Jurkat, Clone E6-1 (cell line): ENCODE measurements at places on chromosomes 6 and 20.

GRCh38 chr6:13870214-13870830 lies 54.4 kb upstream of the RNF182 start:
- no peak for DNase-seq

DNA sequence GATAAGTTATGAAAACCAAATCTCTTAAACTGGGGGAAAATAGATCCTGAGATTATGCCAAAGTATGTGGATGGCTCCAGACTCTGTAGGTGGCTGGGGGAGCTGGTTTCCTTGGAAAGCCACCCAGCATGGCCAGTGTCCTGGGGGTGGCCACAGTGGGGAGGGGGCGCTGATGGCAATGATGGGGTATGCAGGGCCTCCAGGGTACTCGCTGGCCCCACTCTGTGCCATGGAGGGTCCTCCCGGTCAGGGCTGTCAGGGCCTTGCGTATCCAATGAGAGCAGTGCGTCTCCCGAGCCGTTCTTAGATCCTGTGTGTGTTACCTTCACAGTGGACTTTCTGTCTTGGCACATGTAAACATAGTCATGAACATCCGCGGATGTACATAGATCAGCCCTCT lies 152.8 kb downstream of the TMEM242 start:
- DNase-seq, result no peak

DNA sequence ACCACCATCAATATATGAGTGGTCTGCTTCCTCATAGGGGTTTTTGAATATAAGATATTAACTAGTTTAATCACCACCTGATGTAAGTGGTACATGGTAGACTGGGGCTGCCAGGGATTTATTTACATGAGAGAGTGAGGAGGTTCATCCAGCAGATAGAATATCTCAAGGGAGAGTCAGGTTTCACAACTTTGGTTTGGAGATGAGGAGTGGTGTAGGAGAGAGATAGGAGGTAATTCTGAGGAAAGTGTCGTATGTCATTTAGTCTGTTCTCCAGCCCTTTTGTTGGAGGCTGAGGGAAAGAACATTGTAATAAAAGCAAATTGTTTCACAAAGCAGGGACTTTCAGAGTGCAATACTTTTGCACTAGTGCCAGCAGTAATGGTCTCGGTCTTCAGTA lies 16.8 kb downstream of the L3MBTL3 start:
- DNase-seq, result no peak

- peak; percentile 50 for DNase-seq
Observed at GRCh38 chr6:32666420-32667300, at the start of gene HLA-DQB1. TSS of gene HLA-DQB1 (minus strand) at chr6:32666657. CDS start at chr6:32666607, 50 bp downstream.

- no peak for DNase-seq
Observed at GRCh38 chr20:44034965-44035635, 120.4 kb downstream of the TOX2 start.

- DNase-seq, result no peak
Observed at GRCh38 chr6:18343741-18344140, 43.4 kb upstream of the RNF144B start.

GRCh38 chr6:32845384-32845884 lies 1.6 kb upstream of the PSMB8 start:
- DNase-seq, result peak; percentile 79

- DNase-seq, result no peak
Observed at GRCh38 chr6:167232356-167232755, 58.8 kb upstream of the UNC93A start.

GRCh38 chr6:108661982-108662381 lies 101.3 kb downstream of the FOXO3 start:
- no peak for DNase-seq

DNA sequence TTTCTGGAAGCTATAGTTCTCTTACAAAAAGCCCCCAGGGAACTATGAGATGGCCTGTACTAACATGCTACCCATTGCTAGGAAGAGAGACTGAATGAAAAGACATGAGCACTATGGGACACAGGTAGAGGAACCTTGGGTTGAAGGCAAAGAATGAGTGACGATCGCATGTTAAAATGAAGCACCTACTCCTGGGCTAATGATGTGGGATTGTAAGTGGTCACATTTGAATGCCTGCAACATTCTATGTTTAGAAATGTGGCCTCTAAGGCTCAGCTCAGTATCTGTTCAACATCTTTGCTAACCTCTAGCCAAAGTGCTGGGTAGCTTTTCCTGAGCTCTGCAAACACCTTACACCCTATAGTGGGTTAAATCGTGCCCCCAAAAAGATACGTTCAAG lies 5.2 kb upstream of the ZC3H12D start:
- no peak for DNase-seq

DNA sequence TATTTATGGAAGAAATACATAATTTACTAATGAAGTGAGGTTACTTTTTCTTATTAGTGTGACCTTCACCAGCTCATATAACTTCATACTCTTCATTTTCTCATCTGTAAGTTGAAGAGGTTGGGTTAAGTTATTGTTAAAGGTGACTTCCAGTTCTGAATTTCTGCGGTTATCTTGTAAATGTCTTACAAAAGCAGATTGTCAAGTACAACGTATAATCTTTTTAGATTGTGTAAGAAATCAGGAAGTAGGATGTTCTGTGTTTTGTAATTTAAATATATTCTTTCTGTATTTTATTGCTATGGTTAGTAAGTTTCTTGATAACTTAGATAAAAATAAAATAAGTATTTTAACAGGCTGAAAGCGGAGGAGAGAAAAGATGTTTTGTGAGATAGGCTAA lies 12.0 kb downstream of the WTAP start:
- DNase-seq, result no peak

- DNase-seq, result no peak
Observed at GRCh38 chr6:43989581-43990146, 137.6 kb downstream of the MRPL14 start.

- no peak for DNase-seq
Observed at GRCh38 chr6:72746276-72746675, 124.4 kb downstream of the KCNQ5 start.

GRCh38 chr6:30113003-30113759 lies at the start of gene TRIM31:
TSS of gene TRIM31 (minus strand) at chr6:30113090. CDS start at chr6:30112805, 285 bp downstream.
- DNase-seq, result no peak

DNA sequence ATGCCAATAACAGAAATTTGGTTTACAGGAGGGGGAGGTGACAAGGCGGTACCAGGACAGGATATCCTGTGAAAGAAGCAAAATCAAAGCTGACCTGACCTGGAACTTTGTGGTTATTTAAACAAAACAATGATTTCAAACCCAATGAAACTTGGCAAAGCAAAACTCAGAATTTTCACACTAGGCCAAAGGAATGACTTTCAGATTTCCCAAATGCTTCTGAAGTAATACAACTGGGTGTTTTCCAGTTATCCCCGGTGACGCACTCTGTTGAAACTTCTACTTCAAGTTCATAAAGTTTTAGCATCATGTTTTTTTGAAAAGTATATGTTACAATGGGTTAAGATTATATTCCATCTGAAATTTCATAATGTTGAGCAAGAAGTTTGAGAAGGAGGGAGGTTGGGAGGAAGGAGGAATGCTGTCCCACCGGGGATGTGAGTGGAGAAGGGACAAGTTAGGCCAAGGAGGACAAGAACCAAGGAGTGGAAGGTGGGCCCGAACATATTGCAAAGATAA lies 78.1 kb upstream of the TRAF3IP2 start:
- DNase-seq, result no peak
